ENCODE measurements at places on chromosomes 6 and 20.

DNA sequence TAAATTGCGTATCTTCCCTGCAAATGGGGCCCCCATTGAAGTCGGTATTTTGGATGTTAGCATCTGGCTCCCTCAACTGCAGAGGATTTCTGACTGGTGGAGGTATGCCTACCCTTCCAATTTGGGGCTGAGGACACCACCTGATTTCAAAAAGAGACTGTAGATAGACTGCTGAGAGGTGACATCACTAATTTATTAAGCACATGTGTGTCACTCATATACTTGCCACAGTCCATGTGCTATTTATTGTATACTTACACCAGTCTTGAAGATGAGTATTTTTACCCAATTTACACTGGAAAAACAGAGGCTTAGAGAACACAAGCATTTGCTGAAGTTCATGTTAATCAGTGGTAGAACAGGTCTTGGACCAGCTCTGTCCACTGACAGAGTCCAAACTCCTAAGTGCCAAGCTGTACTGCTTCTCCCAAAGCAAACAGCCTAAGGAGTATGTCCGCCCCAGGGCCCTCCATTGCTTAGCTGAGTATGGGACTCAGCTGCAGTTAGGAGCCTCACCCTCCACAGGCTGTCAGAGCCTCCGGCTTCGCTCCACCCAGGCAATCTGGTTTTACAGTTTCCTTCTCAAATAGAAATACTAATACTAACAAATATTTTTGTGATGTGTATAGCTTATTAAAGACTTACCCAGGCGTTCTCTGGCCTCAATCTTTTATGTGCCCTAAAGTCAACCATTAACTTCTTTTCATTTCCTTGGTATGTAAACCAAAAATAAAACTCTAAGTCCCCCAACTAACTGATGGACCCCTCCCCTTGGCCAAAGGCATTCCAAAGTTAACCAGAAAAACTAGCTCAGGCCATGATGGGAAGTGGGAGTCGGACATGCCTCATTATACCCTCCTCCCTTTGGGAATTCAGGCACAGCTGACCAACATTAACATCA, 17.5 kb downstream of the RIN2 start:
- DNase-seq: no peak

DNA sequence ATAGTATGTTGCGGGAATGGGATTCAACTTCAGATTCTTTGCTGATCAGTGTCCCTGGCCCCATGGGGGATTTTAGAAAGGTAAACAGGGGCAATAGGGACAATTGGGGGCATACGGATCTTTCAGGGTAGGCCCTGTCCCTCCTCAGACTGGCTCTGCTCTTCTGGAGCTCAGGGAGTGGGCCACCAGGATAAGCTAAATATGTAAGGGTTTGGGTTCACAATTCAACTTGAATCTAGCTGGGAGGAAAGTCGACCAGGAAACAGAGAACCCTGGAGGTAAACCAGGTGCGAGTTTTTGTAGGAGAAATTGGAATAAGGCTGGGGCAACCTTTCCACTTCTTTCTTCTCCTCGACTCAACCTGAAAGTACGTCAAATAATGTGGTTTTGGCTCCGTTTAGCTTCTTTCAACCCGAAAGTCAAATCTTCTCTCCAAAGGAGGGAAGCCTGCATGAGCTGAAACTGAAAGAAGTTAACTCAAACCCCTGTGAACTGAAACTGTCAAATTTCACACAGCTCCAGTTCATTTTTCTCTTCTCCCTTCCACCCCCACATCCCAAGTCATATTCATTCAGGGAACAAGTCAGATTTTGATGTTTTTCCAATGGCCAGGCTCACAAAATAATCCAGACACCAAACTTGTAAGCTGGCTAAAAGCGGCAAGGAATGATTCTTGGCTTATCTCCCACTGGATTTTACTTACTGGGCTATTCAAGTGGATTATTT, 278.2 kb downstream of the CLIC5 start:
- no peak for DNase-seq

GRCh38 chr20:15162079-15162647, 824.8 kb upstream of the FLRT3 start:
- no peak for DNase-seq

- DNase-seq: no peak
Observed at GRCh38 chr6:47004463-47004862, 37.7 kb downstream of the ADGRF1 start.

DNA sequence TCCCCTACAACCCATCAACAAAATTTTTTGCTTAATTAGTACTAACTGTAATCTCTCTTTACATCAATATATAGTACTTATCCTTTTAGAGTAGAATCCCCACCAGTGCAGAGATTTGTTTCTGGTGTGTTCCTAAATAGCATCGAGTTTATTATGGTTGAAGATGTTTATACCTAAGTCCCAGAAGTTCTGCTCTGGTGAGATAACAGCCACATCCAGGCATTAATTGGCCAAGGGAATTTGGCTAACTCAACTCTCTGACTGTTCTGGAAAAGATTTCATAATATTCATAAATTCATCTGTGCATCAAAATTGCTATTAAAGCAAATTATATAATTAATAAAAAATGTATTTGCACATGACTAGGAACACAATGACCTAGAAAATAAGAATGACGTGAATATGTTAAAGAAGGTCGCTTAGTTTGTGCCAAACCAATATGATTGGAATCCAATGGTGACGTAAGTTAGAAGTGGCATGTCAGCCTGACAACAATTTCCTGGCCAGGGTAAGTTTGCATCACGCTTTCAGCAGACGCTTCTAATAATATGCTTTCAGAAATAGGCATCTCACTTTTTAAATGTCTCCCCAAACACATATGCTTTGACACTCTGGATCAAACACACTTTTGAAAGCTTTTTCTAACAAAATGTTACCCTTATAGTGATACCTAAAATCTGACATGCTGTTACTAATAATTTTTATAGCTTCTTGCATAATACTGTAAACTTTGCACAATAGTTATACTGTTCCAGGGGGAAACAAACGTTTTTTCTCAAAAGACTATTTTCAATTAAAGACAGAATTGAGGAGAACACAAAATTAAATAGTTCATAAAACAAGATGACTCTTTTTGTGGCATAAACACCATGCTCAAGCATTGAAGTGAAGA, 236.7 kb downstream of the TENT5A start:
- no peak for DNase-seq

DNA sequence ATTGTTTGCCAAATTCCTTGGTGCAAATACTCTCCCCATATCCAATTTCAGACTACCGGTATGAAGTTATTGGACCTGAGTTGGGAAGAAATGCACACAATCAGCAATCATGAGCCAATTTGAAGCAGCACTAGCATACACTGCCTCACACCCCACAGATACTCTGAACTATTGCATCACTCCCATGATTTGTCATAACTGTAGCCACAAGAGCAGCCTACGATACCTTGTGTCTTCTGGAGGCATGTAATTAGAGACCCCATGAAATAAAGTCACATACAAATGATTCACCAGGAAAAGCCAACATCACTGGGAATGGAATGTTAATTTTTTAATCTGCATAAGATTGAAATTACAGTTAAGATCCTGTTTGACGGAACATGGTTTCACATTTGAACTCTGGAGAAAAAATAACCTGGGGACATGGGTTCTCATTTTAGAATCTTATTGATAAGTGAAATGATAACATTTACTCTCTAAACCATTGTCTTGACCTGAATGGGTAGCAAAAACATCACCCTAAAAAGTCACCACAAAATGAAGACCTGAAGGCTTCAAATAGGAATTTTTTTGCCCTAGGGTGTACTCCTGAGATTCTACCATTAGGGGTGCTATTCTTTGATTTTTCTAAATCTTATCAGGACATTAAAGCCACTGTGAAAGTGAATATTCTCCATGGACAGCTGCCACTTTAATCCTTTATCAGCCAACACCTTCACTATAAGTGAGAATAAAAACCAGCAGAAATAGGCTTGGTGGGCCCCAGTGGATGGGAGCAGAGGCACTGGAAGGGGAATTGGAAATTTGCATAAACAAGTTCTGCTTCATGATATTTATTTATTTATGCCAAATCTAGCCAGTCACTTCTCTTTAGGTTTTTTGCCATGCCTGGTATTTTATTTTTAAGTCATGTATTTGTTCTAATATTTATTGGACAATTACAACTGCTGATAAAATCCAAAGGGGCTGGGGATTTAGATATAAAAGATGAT, 34.5 kb upstream of the HBS1L start:
- no peak for DNase-seq

GRCh38 chr6:131917318-131917717, 33.9 kb downstream of the CCN2 start:
- DNase-seq: no peak

DNA sequence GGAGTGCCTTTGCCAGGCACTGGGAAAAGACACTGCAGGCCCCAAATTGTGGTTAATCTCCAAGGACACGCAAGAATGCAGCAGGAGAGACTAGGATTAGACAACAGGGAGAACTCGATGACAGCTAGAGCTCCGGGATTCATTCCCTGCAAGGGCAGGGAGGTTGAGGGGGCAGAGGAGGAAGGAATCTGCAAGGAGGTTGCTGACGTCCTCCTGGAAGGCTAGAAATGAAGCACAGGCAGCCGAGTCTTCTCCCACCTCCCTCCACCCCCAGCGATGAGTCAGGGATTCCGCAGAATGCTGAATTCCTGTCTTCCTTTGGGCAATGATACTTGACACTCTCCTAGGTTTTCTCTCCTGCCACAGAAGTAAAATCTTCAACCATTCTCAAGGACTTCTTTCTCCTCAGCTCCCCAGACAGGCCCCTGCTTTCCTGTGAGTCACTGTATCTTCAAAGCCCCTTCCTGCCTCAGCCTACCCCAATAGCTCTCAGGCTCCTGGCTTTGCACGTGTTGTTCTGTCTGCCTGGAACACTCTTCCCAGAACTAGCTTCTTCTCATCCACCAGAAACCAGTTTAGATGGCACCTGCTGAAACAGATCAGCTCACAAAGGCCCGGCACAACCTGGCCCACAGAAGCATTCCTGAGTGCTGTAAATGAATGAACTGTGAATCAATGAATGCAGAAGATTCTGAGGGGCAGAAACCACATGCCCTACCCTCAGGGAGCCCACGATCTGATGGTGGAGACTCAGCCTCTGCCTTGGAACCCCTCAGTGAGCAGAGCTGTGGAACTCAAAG, 85.6 kb downstream of the MRPL14 start:
- no peak for DNase-seq

DNA sequence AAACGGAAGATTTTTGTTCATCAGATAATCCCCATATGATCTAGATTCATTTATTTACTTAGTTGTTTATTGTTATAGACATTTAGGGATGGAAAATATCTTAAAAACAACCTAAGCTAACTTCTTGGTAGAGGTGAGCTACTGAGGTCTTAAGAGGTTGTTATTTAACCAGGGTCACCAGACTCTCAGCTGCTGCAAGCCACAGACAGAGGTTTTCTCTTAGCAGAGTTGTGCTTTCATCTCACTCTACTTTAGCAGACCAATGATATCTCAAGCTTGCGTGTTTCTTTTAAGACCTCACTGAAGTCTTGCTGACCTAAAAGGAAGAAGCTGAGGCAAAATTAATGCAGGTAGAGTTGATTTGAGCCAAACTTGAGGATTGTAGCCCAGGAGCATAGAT, 43.6 kb downstream of the NCOA7 start:
- no peak for DNase-seq

DNA sequence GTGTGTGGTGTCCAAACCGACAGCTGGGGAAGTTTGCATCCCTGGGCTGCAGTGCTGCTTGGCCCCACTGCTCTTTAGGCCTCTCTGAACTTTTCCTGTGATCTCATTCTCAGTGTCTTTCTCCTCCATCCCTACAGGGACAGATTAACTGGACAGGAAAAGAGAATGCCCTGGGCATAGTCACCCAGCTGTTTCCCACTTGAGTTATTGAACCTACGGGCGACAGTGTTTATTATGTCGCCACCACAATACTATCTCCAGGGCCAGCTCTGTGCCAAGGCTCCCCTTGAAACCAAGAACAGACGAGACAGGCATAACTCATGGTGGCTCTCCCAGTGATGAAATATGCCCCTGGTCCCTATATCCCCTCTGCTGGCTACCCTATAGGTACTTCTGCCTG, 147.8 kb upstream of the EPHA7 start:
- no peak for DNase-seq

DNA sequence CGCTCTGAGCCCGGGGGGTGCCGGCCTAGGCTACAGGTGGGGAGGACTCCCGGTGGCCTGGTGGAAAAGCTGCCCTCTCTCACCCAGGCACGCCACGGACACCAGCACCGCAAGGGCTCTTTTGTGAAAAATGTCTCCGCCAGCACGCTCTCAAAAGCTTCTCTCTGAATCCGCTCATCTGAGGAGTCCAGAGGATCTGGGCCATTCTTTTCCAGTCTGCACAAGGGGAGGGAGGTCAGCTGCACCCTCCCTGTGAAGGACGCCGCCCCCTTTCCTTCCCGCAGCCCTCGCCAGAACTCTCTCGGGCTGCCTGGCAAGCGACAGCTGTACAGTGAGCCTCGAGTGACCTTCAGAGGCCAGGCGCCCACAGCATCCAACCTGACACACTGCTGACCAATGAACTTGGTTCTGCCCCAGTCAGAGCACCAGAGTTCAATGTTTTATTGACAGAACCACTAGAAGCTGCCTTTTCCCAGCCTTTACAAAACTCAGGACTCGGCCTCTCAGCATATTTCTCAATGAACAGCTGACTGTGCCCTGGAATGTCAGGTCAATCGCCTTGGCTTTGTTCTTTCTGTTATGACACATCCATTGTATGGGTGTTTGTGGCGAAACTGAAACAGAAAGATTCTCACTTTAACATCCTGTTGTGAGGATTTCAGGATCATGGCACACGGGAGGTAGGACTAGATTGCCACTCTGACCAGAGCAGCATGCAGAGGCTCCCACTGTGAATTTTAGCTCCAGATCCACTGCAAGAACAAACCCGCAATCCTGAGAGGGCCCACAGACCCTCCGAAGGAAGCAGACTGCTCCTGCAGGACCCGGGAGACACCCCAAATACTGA, 26.7 kb downstream of the SERPINB9 start:
- no peak for DNase-seq

DNA sequence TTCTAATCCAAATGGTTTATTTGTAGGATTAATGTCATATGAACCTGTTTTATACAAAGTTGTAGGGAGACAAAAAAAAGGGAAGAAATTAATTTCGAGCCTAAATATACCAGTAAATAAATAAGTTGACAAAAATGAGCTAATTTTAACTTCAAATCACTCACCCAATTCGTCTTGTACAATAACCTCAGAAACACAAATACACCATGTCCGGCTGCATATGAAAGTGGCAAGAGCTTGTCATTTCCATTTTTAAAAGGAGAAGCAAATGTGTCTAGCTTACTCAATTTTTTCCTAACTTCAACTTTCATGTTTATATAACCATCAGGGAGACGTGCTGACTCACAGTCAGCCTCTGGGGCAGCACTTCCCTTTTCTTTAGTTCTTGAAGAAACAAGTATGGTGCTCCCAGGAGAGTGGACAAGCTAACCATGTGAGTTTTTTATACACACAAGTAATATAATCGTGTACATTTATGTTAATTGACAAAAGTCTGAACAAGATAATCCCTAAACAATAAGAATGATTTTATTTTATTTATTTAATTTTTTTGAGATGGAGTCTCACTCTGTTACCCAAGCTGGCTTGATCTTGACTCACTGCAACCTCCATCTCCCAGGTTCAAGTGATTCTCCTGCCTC, 55.5 kb upstream of the SGK1 start:
- DNase-seq: no peak

- DNase-seq: no peak
Observed at GRCh38 chr20:43389211-43389610, 68.5 kb upstream of the SRSF6 start.

All from NCI-H345 (cell line).